ENCODE measurements at places on chromosomes 6 and 20. TPM values are rescaled to one million over a fixed set of nuclear protein-coding genes. Genes with fewer than 3 reads are reported as not detected.

GRCh38 chr20:41733151-41733550 is 115.0 kb upstream of the CHD6 start:
- no peak for DNase-seq

DNA sequence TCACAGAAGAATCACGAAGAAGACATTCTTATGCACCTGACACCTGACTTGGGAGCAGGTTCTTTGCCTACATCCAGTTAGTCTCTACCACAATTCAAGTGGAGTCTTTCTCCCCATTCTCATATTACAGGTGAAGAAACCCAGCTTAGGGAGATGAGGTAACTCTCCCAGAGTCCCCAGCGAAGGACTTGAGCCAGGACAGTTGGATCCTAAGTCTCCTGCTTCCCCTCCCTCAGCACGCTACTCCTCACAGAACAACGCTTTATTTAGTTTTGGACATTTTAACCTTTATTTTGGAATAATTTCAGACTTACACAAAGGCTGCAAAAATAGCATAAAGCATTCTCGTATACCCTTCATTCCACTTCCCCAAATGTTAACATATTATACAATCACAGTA is 824 bp upstream of the CSTL1 start:
- no peak for DNase-seq

DNA sequence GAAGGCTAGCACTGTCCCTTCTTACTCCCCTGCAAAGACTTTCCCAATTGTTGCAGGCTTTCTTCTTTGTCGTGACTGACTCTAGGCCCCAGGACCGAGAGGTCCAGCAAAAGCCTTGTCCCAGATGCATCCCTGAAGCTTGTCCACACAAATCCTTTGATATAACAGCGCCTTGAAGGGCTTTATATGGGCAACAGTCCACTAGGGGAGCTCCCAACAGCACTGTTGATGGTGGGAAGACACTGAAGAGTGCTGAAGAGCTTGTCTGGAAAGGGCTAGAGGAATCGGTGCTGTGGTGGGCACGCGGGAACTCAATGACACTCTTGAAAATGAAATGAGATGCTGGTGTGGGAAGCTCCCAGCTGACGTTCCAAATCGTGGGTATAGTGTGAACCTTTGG is 316.1 kb upstream of the CDH4 start:
- DNase-seq = no peak

DNA sequence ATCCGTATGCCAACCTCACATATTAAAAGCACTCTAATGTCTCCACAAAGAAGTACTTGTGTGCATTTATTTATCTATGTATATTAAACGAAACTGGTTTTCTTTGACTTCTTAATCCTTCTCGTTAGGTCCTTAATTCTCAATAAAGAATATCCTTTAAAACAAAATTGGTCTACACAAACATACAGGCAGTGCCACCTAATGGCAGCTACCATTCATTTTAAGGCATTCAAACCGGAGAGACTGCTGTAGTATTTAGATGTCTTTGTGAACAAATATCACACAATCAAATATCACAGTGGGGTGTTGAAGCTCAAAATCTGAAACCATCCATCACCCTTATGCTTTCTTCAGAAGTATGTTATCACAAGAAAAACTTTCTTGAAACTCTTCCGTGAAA is 96.6 kb upstream of the IRAK1BP1 start:
- no peak for DNase-seq

DNA sequence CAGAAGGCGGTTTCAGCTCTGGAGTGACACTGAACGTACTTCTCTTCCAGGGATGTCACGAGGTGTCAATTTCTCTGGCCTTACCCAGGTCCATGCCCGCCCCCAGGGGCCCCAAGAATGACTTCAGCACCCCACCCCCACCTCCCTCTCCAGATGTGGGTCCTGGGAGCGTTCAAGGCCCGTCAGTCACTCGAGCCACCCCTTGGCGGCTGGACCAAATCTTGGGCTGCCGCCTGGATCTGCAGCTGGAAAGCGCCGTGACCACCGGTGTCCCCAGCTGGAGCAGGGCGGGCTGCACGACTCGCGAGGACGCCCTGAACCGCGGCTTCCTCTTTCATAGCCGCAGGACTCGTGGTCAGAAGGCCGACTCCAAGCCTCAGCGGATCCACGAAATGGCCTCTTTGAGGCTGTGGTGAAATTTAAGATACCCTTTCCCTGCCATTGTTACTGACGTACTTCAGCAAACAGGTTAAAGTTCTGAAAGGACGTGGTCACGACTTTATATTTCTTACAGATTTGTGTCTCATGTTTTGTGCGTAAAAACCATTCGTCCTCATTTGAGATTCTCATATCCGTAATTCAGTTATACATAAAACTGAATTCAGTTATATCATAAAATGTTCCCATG is 29.3 kb downstream of the TRIM38 start:
- peak; percentile 54 for DNase-seq

DNA sequence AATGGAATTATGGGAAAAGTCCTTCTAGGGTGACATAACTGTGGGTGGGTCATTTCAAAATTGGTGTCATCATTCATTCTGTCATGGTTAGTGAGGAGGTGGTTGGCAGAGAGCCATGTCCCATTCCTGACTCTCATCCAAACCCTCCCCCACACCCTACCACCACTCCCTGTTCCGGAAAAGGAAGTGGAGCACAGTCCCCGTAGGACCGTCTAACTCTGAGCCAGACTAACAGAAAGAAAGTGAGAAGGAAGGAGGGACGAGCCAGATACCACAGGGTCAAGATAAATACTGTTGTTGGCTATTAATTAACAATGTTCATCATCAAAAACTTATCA is 4.8 kb downstream of the TRIM10 start:
- peak; percentile 90 for DNase-seq

MDFI gene
- total RNA-seq = 59.1 TPM

TREM2 gene
- 0.63 TPM for total RNA-seq

CRISP3 gene
- not detected for total RNA-seq

LY6G6C gene
- total RNA-seq = not detected
